NCI-H345 (cell line): ENCODE measurements at places on chromosomes 11 and 22.

DNA sequence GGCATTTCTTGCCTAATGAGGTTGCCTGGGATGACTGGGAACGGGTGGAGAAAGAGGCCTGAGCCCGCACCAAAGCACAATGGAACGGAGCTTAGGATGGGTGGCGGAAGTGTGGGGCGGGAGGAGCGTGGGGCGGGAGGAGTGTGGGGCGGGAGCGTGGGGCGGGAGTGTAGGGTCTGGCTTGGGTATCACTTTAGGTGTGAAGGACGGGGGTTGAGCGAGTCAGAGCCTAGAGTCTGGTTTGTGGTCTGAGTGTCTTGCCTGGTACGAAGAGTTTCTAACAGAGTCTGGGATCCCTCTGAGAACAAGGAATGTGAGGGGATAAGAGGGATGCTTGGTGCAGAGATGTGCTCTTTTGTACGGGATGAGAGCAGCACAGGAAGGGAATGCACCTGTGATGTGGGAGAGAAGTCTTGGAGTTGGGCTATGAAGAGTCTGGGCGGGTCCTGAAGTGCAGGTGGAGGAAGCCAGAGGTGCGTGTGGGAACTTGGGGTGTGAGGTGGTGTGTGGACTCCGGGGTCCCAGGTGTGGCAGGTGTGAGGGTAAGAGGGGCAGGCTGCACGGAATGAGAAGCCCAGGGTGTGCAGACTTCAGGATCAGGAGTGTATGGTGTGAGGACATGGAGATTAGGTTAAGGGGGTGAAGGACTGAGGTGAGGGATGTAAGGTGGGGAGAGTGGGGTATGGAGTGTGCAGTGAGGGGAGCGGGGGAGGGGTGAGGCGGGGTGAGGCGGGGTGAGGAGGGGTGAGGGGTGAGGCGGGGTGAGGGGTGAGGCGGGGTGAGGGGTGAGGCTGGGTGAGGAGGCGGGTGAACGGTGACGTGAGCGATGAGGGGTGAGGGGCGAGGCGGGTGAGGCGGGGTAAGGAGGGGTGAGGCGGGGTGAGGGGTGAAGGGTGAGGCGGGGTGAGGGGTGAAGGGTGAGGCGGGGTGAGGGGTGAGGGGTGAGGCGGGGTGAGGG is 1.0 kb downstream of the SYCE3 start:
- DNase-seq: no peak

- DNase-seq: no peak
These were observed 6.7 kb downstream of the SYNGR1 start for GRCh38 chr22:39356464-39356863.

GRCh38 chr11:12813371-12814225 is 139.4 kb downstream of the TEAD1 start:
- DNase-seq: no peak

DNA sequence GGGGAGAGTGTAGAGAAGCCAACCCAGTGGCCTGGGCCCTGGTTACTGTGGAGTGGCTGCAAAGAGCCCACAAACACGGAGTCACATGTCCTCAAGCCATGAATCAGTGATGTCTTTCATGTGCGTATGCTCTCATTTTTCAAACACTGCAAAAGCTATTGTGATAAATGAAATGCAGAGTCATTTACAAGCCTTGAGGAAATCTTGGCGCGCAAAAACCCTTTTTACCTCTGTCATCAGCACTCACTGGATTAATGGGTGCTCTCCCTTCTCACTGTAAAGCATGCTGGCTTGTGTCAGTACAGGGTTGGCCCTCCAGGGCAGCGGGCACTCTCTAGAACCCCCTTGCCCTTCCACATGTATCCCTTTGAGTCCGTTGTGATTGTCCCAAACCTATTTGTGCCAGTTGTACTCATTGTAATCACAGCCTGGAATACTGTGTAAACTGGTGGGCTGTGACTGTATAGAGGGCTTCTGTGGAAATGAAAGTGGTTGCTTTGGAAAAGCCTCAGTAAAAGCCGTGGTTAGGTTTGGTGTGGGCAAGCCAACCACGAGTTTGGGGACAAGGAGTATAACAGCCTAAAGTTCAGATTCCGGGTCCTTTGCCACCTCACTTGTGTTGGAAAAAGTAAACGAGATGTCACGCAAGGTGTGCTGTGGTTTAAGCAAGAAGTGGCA is 10.4 kb downstream of the GNAZ start:
- DNase-seq: no peak
